Tongue (tissue), 3 donors: ENCODE measurements at places on chromosomes 13 and 19. TPM values are rescaled to one million over a fixed set of nuclear protein-coding genes. Genes with fewer than 3 reads are reported as not detected.
A peak's percentile ranks its signal among the peaks of the same experiment; 100 is the strongest.

GRCh38 chr13:74528734-74529513, 394.7 kb upstream of the KLF12 start:
- DNase-seq: no peak

DNA sequence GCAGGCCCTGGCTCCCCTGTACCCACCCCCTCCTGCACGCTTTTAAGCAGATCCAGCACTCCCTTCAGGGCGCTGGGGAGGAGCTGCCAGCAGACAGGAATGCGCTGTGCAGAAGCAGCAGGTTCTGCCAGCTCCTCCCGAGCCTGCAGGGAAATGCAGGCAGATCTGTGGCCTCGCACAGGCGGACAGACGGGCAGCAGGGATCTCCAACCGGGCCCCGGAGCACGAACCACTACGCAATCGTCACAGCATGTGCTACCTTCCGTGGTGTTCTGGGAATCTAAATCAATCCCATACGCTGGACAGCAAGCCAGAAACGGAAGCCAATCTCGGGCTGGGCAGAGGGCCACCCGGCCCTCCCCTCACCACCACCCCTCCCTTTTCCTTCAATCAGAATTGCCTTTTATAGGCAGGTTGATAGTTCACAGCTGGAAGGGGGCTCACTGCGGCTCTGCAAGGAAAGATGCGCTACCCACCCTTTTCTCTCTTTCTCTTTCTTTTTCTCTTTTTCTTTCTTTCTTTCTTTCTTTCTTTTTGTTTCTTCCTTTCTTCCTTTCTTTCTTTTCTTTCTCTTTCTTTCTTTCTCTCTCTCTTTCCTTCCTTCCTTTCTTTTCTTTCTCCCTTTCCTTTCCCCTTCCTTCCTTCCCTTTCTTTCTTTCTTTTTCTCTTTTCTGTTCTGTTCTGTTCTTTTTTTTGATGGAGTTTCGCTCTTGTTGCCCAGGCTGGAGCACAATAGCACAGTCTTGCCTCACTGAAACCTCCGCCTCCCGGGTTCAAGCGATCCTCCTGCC, 99.9 kb downstream of the GNG7 start:
- peak; percentile 84 for DNase-seq

- no peak for DNase-seq
Observed at GRCh38 chr19:57558525-57558924, 1.1 kb downstream of the ZNF550 start.

Gene TNFSF9
- total RNA-seq: 0.62 TPM

Gene BRSK1
- 5.0 TPM for total RNA-seq

Gene ZNF175
- 10.9 TPM for total RNA-seq

DNA sequence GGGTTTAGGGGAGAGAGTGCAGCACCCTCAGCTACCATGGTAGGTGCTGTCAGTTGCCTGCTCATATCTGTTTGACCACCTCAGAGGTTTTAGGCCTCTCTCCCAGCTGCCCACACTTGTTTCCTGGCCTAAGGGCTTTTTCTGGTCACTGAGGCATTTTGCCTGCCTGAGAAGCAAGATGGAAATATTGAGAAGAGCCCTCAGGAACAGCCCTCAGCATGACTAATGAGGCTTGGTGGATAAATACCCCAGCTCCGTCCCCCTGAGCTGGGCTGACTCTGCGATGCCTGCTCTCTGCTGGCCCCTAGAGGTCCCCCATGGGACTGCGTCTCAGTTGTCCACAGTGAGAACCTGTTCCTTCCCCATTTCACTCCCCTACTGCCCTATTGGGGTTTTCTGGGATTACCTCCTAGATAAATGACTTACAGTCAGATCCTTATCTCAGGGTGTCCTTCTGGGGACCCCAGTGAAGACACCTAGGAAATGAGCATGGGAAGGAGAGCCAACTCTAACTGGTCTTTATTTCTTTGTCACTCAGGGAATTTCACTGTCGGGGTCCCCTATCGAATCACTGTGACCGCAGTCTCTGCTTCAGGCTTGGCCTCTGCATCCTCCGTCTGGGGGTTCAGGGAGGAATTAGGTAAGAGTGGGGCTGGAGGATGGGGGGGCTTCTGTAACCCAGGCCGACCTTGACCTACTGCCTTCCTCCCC, 13.3 kb downstream of the PALM3 start:
- DNase-seq: peak; percentile 27

Gene F2RL3
- total RNA-seq: 1.3 TPM

Gene DLEU7
- not detected for total RNA-seq

GRCh38 chr13:67341406-67341805, 111.3 kb upstream of the PCDH9 start:
- DNase-seq: no peak

- no peak for DNase-seq
Observed at GRCh38 chr19:7527516-7528191, 5.2 kb downstream of the MCOLN1 start.

GRCh38 chr19:2454962-2455850, 1.6 kb downstream of the LMNB2 start:
- no peak for DNase-seq

DNA sequence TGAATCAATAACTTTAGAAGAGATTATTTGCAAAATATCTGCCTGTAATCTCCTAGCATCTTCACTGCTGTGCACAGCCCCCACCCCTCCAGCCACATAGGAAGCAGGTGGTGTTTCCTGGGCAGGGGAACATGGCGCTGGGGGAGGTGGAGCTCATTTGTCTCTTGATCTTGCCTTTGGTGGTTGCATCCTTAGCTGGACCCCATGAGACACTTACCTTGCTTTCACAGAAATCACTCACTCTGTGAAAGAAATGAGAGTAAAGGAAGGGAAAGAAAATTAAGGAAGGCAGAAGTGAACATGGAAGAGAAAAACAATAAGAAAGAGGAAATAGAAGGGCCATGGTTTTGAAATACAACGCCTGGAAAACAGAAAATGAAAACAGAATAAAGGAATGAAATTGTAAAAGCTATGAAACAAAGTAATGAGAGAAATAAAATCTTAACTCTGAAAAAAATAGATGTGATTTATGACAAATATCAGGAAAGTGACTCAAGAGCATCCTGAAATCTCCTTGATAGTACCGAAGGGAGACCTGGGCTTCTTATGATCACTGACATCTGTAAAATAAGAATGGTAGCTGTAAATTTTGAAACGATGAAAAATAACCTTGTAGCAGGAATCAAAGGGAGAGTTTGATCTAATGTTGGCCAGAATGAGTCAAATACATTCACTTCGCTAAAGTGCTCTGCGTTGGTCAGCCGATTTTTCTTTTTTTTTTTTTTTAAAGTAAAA, 17.2 kb upstream of the RNASEH2B start:
- no peak for DNase-seq

GRCh38 chr13:27789153-27789494, 3.2 kb upstream of the GSX1 start:
- DNase-seq: no peak

Gene ENOX1
- total RNA-seq: 11.8 TPM

Gene KLHL1
- total RNA-seq: 0.31 TPM

- DNase-seq: no peak
Observed at GRCh38 chr19:18430417-18431144, 7.4 kb downstream of the ISYNA1 start.

DNA sequence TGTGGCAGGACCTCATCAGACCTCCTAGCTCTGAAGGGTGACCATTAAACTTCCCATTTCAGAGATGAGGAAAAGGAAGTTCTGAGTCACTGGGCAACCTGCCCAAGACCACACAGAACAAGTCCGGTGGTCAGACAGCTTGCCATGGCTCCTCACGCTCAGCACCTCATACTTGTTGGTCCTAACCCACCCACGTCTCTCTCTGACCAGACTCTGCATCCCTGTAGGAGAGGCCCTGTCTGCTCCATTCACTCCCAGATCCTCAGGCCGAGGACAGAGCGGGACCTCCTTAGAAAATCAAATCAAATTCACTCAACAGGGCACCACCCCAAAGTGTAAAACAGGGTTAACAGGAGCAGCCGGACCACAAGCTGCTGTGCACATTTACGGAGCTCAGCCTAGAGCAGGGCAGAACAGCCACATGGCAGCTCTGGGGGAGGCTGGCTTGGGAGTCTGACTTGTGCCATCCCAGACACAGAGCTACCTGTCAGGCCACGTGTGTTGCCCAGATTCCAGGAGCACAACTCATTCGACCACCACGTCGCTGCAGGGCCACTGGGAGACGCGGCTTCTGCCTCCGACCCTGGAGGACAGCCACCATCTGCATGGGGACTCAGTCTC, 1.7 kb downstream of the MIER2 start:
- DNase-seq: peak; percentile 16

- peak; percentile 97 for DNase-seq
Observed at GRCh38 chr19:13691569-13692435, 72.5 kb upstream of the MRI1 start.

- DNase-seq: no peak
Observed at GRCh38 chr19:23321953-23322549, 71.9 kb upstream of the ZNF724 start.

Gene RFPL4AL1
- not detected for total RNA-seq

Gene SLC5A5
- total RNA-seq: not detected

GRCh38 chr19:48059331-48059730, 15.5 kb upstream of the CABP5 start:
- DNase-seq: no peak

Gene CACNG8
- 0.10 TPM for total RNA-seq

Gene EDDM13
- total RNA-seq: not detected

- peak; percentile 81 for DNase-seq
Observed at GRCh38 chr13:27533155-27533643, 82.8 kb upstream of the MTIF3 start.

DNA sequence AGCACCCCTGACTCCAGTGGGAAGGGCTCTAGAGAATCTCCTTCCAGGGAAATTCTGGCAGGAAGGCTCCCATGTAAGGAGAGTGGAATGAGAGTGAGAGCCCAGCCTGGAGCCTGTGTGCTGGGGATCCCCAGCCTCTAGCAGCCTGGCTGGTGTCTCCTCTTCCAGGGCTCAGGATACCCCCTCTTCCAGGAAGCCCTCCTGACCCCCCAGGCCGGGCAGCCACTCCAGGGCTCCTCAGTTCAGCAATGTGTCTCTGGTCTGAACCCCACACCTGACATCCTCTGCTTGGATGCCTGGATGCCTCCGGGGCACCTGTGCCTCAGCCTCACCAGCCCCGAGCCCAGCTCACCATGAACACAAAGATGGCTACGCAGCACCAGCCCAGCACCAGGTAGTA, 3.0 kb downstream of the C19orf33 start:
- no peak for DNase-seq

DNA sequence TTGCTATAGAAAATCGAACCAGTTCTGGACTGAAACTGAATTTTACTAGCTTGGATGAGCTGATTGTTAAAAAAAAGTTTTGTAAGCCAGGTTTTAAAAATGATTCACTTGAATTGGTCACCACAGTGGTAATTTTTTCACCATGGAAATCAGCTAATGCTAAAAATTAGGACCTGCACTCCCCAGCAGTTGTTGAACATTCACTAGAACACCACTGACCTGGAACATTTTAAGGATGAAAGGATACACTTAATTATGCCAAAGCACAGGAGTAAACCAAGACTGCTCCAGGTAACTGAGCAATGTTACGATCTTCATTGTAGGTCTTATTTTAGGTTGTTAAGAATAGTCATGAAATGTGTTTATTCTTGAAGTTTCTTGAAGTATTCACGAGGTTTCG, 1342.6 kb upstream of the SPRY2 start:
- no peak for DNase-seq

Gene TUBGCP3
- total RNA-seq: 37.0 TPM

DNA sequence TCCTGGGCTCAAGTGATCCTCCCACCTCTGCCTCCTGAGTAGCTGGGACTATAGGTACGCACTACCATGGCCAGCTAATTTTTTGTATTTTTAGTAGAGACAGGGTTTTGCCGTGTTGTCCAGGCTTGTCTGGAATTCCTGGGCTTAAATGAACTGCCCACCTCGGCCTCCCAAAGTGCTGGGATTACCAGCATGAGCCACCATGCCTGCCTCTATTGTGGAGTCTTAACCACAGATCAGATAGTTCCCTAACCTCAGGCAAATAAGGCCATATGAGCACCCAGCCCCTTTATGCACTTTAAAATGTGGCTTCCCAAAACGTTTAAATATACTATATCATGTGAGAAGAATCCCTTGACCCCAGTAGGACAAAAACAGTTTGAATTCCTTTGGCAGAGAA, 16.4 kb downstream of the CNMD start:
- DNase-seq: no peak

DNA sequence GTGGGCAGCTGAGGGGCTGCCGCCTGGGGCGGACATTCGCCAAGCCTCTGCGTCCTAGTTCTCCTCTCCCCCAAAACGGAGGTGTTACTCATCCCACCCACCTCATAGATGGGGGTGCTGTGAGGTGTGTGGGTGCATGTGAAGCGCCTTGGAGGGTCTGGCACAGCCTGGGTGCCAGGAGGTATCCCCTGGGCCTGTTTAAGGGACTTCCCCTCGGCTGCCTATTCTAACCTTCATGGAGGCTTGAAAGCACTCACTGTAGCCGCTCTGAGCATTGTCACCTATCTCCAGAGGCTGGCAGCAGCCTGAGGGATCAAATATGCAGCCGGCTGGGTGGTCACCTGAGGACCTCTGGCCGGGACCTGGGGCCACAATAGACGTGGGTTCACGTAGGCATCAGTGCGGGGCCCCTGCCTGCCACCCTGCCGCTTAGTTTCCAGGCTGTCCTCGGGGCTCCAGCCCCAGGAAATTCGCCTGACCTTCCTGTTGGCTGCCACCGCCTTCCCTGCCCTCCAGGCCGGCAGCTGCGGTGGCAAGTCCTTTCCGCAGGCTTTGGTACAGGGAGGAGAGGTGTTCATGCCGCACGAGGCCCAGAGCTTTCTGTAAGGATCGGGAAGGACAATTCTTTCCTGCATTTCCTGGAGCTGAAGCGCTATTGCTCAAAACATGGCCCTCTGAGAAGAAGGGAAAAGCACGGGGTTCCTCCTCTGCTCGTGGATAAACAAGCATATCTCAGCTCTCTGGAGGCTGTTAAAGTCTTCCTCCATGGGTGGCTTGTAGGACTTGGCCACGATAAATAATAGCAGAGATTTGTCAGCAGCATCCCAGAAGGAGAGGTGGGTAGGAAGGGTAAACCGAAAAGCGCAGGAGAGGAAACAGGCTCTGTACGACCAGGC, 4.6 kb downstream of the COL4A2 start:
- DNase-seq: no peak

GRCh38 chr13:37302686-37303085, 197.2 kb upstream of the CSNK1A1L start:
- DNase-seq: no peak
